AG04449 (cell line): ENCODE measurements at places on chromosomes 2 and 18.

DNA sequence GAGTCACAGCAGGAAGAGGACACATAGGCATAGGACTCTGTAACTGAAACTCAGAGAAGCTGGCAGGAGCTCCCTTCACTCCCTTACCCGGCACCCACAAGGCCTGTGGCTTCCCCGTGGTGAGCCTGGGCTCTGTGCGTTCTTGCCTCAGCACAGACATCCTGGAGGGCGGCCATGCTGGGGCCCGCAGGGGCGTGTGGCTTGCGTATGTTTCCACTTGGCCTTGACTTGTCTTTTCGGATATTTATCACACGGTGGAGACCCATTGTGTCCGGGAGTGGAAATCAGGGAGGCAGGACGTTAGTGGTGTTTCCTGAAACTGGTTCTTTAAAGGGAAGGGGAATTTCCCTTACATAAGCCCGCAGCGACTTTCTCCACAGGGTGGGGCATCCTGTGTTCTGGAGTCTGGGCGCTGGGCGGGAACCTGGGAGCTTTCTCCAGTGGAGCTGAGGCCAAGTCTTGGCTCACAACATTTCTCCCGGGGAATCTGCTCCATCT lies 49.9 kb upstream of the EML6 start:
- no peak for DNase-seq

DNA sequence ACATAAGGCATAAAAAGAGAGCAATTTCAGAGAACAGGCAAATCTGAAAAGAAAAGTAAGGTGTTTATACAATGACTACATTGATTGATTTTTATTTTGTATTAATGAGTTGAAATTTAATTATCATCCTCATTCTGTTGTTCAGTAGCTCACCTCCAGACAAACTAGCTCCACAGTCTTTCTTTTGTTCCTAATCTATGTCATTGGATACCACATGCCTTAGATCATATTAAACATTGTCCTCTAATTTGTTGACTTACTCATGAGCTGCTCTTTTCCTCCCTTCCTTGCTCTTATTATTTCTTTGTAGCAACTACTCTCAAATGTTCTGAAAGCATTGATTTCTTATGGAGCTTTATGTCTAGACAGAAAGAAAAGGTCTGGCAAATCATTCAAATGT lies 185.5 kb upstream of the ZSWIM2 start:
- no peak for DNase-seq

DNA sequence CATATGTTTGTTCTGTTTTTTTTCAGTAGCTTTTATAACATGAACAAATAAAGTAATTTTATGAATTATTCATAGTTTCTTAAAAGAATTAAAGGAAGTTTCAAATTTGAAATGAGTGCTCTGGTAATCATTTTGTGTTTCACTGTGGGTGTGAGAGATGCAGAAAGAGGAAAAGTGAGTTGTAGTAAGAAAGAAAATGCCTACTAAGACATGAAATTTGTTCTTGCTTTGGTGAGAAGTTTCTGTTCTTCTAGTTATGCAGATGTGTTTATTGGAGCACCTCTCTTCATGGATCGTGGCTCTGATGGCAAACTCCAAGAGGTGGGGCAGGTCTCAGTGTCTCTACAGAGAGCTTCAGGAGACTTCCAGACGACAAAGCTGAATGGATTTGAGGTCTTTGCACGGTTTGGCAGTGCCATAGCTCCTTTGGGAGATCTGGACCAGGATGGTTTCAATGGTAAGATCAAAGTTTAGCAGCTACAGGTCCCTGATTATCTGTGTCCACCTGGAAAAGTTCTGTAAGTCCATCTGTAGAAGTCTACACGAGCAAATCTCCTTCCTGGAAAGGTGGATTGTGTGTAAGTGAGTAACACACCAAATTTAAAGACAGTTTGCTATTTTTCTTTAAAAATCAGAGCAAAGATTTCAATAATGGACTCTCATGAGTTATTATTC lies 51.4 kb downstream of the ITGAV start:
- no peak for DNase-seq

GRCh38 chr18:24209558-24209957 lies 70.7 kb downstream of the CABYR start:
- no peak for DNase-seq

- DNase-seq, result no peak
Measured at GRCh38 chr18:40063488-40063887, 1891.5 kb upstream of the PIK3C3 start.
